ENCODE measurements at places on chromosomes 13 and 19.

DNA sequence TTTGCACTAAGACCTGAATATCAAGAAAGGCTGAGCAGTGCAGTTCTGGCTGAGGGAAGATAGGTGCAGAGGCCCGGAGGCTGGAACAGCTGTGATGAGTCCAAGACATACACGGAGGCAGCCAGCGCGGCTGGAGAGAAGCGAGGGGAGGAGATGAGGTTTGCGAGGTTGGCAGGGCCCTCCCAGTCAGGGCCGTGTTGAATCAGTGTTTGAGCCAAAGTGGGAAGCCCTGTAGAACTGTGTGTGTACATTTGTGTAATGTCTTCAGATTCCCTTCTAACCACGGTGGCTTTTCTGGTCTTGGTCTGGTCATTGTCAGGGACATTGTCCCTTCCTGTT is 34.9 kb downstream of the PAK4 start:
- no peak for DNase-seq

DNA sequence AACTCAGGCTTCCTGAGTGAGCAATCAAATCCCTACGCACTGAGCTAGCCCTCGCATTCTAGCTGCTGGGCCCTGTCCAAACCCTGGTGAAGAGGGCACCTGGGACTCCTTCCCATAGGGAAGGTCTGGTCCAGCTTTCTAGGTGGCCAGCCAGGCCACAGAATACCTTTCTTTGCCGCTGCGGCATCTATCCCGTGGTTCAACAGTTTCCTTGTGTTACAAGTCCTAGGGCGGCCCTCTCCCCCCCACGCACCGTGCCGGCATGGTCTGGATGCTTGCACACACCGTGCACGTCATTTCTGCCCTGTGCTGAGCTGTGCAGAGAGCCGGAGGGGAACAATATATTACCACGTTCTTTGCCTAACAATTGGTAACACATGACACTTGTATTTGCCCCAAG is 164.6 kb upstream of the TSHZ3 start:
- no peak for DNase-seq

DNA sequence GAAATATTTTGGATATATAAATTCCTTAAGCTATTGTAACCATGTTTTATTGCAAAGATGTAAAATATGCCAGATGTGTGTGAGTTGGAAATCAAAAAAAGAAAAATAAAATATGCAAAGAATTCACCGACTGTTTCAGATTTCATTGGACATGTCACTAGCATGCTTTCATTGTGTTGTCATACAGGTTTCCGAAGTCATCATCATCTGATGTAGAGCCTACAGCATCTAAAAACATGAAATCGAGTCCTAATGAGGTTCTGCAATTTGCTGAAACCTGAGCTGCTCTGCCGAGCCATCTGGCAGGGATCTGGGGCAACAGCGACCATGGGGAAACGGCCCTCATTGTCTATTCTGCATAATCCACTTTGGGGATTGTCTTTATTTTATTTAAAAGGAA is 196.1 kb upstream of the MAB21L1 start:
- no peak for DNase-seq

- no peak for DNase-seq
Measured at GRCh38 chr13:27336014-27336673, 65.5 kb downstream of the RASL11A start.

- DNase-seq: no peak
Measured at GRCh38 chr13:32127691-32128090, 96.1 kb downstream of the FRY start.

DNA sequence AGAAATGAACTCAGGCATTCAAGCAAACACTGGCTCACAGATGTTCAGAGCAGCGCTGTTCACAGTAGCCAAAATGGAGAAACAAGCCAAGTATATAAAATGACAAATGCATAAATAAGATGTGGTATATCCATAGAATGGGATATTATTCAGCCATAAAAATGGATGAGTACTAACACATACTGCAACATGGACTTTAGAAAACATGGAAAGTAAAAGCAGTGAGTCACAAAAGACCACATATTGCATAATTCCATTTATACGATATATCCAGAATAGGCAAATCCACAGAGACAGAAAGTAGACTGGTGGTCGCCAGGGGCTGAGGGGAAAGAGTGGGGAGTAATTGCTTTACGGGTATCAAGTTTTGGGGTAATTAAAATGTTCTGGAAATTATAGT is 6.6 kb downstream of the ZNF837 start:
- DNase-seq: no peak

DNA sequence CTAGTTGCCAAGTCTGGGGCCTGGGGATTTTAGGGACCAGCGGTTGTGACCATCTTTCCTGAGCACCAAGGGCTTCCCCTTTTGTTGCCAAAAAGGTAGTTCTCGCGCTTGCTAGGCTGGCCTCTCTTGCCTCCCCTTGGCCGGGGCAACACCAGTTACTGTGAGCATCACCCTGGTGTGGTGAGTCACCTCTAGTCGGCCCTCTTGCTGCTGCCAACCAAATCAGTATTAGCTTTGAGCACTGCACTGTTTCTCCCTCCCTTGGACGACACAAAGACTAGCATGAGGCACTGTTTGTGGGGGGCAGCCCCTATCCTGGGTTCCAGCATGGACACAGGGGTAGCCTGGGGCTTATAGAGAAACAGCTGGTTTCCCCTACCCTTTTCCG is 6.9 kb downstream of the SYDE1 start:
- DNase-seq: no peak

- no peak for DNase-seq
Measured at GRCh38 chr19:23409392-23410048, 14.2 kb upstream of the ZNF91 start.

DNA sequence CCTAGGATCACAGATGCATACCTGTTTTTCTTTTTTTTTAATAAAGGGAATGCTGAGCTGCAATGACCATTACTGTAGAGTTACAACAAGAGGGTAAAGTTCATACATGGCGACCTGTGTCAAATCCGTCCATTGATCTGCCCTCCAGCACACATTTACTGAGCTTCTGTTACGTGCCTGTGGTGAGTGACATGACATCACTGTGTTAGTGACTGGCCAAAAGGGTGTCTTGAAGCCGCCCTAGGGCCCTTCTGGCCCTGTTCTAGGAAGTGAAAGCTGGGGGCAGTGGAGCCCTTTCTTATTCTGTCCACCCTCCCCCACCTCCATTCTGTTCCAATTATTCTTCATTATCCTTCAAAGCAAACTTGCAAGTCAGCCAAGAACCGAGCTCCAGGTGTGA is 66.3 kb downstream of the ZIC5 start:
- DNase-seq: no peak

DNA sequence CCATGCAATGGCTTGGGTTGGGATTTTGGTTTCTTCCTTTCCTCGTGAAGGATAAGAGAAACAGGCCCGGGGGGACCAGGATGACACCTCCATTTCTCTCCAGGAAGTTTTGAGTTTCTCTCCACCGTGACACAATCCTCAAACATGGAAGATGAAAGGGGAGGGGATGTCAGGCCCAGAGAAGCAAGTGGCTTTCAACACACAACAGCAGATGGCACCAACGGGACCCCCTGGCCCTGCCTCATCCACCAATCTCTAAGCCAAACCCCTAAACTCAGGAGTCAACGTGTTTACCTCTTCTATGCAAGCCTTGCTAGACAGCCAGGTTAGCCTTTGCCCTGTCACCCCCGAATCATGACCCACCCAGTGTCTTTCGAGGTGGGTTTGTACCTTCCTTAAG is 24.1 kb downstream of the SPC24 start:
- no peak for DNase-seq

- DNase-seq: no peak
Measured at GRCh38 chr13:30730526-30730925, 4.8 kb upstream of the ALOX5AP start.

- no peak for DNase-seq
Measured at GRCh38 chr19:3114018-3114726, 20.0 kb downstream of the GNA11 start.

DNA sequence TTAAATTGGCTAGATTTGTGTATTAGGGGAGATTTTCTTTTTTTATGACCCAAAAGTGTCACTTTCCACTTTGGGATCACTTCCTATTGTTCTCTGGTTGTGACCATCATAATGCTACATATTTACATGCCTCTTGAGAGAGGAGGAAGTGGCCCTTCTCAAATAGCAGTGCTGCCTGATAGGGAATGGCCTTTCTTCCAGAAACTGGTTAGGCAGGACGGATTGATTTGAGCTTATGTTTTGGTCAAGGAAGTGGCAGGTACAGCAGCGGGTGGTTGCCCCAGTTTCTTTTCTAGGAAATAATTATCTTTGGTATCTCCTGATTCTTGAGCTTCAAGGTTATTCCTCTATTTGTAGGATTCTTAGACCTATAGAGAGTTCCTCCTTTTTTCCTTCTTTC is 21.9 kb upstream of the WTIP start:
- no peak for DNase-seq

- DNase-seq: no peak
Measured at GRCh38 chr13:51740698-51741097, 63.3 kb downstream of the DHRS12 start.

GRCh38 chr19:40862785-40863184 is 12.5 kb upstream of the CYP2A6 start:
- DNase-seq: no peak

DNA sequence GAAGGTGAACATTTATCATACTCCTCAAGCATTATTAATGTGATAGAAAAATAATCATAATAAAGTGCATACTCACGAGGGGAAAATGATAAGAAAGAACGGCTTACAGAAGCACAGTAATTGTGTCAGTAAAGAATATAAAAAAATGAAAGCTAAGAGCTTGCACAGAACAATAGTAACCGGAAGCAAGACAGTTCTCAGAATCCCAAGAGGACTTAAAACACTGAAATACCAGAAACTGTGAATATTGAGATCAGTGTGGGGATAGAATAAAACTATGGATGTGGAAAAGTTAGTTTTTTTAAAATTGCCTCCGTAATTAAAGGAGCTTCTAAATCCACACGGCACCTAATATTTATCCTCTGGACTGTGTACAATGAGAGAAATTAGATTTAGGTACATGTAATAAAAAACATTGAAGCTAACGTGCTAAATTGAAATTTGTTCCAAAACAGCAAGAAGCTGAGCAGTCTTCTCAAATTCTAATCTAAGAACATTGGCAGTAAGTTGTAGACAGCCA is 482.7 kb downstream of the SLITRK6 start:
- no peak for DNase-seq

DNA sequence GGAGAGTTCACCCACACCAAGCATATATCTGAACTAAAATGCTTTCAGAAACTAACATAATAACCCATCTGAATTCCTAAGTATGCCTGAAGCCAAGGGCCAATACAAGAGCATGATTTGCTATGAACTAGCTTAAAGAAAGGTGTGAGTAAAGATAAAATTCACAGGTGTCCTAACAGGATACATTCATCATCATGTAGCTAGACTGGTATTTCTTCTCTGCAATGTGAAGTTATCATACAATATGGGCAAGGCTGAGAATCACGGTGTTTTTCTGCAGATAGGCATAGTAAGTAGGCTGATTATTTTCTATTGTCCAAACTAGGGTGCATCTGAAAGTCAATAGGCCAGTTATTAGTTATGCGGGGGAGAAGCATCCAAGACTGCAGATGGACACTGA is 63.1 kb downstream of the STK24 start:
- DNase-seq: no peak

- no peak for DNase-seq
Measured at GRCh38 chr19:33557196-33557595, 35.6 kb upstream of the PEPD start.

DNA sequence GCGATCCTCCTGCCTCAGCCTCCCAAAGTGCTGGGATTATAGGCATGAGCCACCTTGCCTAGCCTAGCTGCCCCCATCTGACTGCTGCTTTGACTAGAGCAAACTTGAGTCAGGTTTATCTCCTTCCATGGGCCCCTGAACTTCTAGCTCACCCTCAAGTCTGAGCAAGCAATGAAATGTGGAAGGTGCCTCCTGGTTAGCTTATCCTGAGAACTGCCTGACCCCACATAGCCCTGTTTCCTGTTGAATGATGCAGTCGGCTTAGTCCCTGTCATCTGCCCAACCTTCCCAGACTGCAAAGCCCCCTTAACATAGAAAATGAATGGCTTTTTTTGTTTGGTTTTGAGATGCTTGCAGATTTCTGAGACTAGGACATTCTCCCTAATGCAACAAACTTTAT is 8.9 kb upstream of the TMEM160 start:
- DNase-seq: no peak

DNA sequence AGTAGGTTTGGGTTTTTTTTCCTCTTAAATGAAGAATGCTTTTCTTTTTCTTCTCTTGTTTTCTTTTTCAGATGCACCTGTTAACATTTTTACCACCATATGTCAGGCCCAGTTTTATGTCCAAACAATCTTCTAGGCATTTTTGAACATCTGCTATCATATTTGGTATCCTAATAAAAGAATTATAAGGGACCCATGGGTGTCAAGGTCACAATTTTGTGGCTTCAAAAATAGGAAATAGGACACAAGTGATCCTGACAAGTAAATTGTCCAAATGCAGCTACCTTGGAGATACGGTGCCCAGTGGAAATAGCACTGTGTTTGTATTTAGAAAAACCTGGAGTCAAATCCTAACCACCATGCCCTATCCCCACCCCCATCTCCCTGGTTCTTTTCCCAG is 270.3 kb downstream of the MZT1 start:
- no peak for DNase-seq

- DNase-seq: no peak
Measured at GRCh38 chr19:5681391-5682106, 722 bp downstream of the HSD11B1L start.

GRCh38 chr13:110772091-110772984 is 58.8 kb downstream of the ING1 start:
- no peak for DNase-seq

GRCh38 chr19:35023428-35023827 is 6.8 kb upstream of the SCN1B start:
- DNase-seq: no peak

DNA sequence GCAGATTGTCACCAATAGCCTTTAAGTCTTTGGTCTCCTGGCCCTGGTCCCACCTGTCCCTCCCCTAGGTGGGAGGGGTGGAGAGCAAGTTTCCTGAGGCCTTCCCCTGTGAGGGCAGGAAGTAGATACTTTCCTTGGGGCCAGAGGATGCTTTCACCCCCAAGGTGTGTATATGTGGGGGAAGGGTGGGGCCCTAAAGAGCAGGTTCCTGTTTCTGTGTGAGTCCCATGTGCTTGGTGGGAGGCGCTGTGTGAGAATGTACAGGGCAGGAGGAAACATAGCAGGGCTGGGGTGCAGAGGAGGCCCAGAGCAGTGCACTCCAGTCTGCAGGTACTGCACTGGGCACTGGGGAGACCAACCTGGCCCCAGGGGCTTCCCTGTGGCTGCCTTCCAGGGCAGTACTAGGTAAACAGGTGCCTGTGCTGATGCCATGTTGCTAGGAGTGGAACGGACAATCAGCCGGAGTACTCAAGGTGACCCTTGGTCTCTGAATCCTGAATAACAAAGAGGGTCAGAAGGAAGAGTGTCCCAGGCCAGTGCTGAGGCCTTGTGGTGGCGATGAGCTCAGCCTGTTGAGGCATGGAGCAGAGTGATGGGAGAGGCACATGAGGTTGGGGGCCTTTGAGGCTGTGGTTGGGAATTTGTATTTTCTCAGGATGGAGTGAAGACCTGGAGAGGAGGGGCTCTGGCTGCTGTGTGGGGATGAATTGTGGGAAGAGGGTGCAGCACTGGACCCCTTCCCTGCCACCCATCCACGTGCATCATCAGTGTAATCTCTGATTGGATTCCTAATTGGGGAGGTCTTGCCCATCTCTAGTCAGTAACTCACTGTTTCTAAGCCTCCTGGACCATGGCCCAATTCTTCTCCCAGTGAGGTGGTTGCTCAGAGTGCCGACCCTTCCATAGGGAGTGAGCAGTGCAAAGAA is 5.1 kb downstream of the EGLN2 start:
- peak; percentile 57 for DNase-seq

Data from stimulated activated CD4-positive, alpha-beta T cell treated with anti-CD3 and anti-CD28 coated beads, Interleukin-4, amount 100 ng/mL, for 4 hours (primary cell).